Effector memory CD8-positive, alpha-beta T cell (primary cell): ENCODE measurements at places on chromosomes 13 and 19.

- DNase-seq: no peak
These were observed 5.2 kb upstream of the PLIN4 start for GRCh38 chr19:4523306-4524110.

- no peak for DNase-seq
These were observed 41.4 kb upstream of the OBI1 start for GRCh38 chr13:78700121-78700910.

- DNase-seq: no peak
These were observed 11.6 kb downstream of the MED25 start for GRCh38 chr19:49829721-49830120.

GRCh38 chr19:47389150-47389556 is 30.2 kb downstream of the MEIS3 start:
- no peak for DNase-seq

DNA sequence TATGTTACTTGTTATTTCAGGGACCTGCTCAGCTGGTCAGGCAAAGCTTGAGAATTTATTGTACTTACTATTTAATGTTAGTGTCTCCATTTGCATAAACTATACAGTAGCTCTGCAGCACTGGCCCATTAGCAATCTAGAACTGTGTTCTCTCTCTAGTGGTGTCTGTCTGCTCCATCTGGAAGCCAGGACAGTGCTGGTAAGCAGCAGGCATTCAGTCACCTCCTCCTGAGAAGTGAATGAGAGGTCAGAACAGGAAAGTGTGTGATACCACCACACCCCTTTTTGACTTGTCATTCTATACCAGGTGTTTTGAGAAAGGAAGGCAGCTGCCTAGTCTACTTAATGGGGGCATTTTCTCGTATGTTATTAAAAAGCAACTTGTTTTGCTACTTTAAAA is 3.9 kb downstream of the COG3 start:
- no peak for DNase-seq

DNA sequence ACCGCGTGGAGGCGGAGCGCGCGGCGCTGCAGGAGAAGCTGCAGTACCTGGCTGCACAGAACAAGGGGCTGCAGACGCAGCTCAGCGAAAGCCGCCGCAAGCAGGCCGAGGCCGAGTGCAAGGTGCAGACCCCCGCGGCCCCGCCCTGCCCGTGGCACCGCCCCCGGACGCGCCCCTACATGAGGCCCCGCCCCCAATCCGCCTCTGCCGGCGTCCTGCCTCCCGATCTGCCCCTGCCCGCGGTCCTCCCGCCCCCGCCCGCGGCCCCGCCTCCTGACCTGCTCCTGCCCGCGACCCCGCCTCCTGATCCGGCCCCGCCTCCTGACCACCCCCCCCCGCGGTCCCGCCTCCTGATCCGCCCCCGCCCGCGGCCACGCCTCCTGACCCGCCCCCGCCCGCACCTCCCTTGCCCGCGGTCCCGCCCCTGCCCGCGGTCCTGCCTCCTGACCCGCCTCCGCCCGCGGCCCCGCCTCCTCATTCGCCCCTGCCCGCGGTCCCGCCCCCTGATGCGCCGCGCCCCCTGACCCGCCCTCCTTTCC is 11.7 kb downstream of the PRR36 start:
- DNase-seq: peak; percentile 51

DNA sequence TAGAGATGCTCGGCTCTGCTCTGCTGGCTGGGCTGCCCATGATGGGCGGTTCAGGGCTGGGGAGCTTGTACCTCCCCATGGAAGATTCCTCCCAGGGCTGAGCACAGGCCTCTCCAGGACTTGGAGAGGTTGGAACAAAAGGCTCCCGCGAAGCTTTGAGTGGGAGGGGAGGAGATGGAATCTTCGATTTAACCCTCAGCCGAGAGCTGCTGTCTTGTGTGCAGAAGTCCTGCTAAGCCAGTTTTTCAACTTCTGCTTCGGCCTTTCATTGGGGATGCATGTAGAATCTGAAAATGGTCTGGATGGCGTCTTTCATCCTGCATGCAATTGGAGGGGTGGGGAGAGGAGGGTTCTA is 163.3 kb downstream of the KDM4B start:
- no peak for DNase-seq

GRCh38 chr19:33691736-33692135 is 70.0 kb downstream of the CHST8 start:
- DNase-seq: no peak

GRCh38 chr19:56966225-56966696 is 125.7 kb upstream of the PEG3 start:
- DNase-seq: no peak

DNA sequence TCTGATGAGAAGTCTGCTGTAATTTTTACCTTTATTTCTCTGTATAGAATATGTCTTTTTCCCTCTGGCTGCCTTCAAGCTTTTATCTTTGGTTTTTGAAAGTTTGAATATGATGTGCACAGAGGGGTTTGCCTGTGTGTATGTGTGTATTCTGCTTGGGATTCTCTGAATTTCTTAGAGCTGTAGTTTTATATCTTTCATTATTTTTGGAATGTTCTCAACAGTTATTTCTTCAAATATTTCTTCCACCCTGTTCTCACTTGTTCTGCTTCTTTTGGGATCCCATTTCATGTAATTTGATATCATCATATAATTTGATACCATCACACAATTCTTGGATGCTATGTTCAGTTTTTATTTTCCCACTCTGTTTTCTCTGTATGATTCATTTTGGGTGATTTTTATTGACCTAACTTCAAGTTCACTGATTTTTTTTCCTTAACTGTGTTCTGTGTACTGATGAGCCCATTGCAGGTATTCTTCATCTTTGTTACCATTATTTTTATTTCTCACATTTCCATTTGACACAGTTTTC is 7.5 kb downstream of the COG3 start:
- DNase-seq: no peak

DNA sequence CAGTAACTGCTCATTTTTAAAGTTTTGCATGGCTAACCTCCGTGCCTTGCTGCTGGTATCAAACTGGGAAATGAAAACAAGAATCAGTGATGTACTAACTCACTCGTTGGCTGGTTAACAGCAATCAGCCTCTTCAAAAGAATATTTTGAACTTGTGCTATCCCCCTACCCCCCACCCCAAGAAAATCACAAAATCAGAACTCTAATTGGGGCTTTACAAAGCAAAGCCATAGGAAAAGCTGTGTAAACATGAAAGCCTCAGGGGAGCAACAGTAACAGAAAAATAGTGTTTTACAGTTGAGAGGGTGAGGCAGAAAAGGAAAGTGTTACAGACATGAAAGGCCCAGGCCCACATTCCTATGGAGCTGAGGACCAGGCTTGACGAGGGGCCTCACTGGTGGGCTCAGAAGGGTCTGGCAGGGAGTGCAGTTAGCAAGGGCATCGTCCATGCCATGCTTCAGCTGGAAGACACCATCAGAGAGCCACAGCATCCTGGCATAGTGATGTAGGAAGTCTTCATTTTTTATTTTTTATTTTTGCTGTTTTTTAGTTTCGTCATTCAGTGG is 217.6 kb downstream of the PCCA start:
- DNase-seq: no peak

- DNase-seq: no peak
These were observed 61.1 kb upstream of the FAM216B start for GRCh38 chr13:42720113-42720857.

GRCh38 chr13:70203661-70204229 is 95.5 kb upstream of the KLHL1 start:
- DNase-seq: no peak

DNA sequence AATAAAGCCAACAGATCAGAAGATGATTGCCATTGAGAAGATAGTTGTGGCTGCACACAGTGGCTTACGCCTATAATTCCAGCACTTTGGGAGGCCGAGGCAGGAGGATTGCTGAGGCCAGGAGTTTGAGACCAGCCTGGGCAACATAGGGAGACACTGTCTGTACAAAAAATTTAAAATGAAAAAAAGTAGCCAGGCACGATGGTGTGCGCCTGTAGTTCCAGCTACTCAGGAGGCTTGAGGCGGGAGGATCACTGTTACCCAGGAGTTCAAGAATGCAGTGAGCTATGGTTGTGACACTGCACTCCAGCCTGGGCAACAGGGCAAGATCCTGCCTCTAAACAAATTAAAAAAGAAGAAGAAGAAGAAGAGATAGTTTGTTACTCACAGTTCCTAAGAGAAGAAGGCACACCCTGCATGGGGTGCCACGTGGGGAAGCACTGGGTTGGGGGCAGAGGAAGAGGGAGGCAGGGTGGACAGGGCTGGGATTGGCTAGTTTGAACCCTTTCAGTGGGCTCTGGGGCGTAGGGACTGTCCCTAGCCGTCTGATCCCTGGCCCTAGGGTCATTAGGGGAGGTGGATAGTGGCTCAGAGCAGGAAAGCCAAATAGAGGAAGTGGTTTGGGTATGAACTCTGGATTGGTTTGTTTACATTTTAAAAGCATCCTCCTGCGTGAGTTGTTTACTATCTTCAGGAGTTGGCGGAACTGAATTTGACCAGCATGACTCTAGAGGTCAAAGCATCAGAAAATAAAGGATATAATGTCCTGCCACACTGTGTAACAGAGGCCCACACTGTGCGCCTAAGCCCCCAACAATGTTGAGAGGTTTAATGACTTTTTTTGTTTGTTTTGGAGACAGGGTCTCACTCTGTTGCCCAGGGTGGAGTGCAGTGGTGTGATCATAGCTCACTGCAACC is 60.5 kb upstream of the MEDAG start:
- DNase-seq: no peak

GRCh38 chr19:39816287-39817048 is 17.5 kb downstream of the DYRK1B start:
- no peak for DNase-seq

DNA sequence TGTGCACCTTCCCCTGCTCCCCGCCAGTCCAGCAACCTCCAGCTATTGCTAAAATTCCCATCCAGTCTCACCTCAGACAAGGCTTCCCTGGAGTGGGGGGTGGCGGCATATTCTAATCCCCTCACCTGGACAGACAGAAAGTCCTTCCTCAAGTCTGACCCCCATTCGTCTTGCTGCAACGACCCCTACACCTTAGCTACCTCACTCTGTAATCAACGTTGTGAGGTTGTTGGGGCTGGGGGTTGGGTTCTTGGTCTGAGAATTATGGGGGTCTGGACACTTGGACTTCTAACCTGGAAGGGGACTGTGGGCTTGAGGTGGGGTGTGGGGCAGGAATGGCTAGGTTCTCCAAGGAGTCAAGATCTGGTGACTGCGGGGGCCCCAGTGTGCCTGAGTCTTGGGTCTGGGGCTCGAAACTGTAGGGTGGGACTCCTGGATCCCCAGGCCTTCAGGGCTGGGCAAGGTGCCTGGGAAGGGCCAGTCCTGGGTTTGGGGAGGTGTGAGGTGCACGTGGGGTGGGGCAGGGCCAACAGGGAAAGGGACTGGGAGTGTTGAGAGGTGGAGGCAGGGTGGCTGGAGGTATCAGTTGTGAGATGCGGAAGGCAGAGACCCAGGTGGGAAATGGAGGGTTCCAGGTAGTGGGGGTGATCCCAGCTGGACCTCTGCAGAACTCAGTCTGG is 1.3 kb downstream of the FOXA3 start:
- no peak for DNase-seq

DNA sequence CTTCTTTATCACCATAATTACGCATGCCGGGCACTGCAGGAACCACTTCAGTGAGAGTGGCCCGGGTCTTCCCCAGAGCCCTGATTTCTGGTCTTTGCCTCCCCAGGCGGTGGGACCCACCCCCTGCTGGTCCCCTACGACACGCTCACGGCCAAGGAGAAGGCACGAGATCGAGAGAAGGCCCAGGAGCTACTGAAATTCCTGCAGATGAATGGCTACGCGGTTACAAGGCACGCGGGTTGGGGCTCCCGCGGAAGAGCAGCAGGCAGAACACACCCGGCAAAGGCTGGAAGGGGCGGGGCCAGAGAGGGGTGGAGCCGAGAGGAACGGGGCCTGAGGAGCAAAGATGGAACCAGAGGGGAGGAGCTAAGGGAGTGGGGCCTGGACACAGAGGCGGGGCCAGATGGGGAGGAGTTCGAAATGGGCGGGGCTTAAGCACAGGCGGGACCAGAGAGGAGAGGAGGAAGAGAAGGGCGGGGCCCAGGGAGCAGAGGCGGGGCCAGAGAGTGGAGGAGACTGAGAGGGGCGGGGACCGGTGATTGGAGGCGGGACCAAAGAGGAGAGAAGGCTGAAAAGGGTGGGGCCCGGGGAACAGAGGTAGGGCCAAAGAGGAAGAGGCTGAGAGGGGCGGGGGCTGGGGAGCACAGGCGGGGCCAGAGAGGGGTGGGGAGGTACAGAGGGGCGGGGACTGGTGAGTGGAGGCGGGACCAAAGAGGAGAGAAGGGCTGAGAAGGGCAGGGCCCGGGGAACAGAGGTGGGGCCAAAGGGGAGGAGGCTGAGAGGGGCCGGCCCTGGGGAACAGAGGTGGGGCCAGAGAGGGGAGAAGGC is 73.4 kb downstream of the RYR1 start:
- DNase-seq: peak; percentile 74

GRCh38 chr13:78742659-78743058 is 83.7 kb upstream of the OBI1 start:
- no peak for DNase-seq

DNA sequence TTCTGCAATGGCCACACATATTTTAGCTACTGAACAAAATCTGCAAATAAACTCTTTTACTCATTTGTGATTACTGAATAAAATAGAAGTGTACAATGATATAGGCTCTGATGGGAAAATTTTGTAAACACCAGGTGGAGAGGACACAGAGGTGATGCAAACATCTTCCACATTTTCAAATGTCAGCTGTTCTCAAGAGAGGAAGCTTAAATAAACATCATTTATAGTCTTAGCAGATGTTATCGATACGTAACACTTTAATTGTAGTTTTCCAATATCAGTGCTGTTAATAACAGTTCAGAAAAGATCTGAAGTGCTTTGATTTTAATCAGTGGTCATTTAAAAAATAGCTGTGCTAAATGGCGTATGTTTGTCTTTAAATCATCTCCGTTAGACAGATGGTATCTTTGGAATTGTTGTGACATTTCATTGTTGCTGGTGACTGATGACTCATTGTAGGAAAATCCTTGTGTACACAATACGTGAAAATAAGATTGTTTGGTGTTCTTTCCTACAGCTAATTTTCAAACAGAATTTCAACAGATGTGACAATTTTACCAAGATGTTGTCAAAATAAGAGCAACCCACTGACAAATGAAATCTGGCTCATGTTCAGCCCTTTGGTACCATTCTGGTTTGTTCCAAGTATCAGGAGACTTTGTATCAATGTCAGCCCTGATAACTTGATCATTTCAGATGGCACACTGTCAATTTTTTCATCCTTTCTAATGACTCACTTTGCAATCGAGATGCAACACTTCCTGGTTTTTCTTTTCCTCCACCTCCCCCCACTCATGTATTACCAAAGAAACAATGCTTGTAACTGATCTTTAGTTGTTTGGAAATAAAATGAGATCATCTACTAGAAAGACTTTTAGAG is 516.0 kb downstream of the DCT start:
- DNase-seq: no peak

GRCh38 chr13:114283576-114283975 is 2.2 kb downstream of the UPF3A start:
- DNase-seq: no peak

GRCh38 chr19:45798995-45799517 is 6.4 kb upstream of the DMWD start:
- DNase-seq: peak; percentile 57

- DNase-seq: peak; percentile 25
These were observed 529 bp downstream of the LONP1 start for GRCh38 chr19:5719274-5719960.

- DNase-seq: no peak
These were observed 9.5 kb upstream of the AMER2 start for GRCh38 chr13:25181597-25181996.

GRCh38 chr13:99392470-99393135 is 85.4 kb upstream of the GPR183 start:
- DNase-seq: no peak

- DNase-seq: no peak
These were observed 218.7 kb downstream of the DNAJC15 start for GRCh38 chr13:43242040-43242439.
